ENCODE measurements at places on chromosomes 11 and 22. TPM values are rescaled to one million over a fixed set of nuclear protein-coding genes. Genes with fewer than 3 reads are reported as not detected.

RTN4R gene
- 5.4 TPM for total RNA-seq

GRAP2 gene
- total RNA-seq, result 0.61 TPM

DNA sequence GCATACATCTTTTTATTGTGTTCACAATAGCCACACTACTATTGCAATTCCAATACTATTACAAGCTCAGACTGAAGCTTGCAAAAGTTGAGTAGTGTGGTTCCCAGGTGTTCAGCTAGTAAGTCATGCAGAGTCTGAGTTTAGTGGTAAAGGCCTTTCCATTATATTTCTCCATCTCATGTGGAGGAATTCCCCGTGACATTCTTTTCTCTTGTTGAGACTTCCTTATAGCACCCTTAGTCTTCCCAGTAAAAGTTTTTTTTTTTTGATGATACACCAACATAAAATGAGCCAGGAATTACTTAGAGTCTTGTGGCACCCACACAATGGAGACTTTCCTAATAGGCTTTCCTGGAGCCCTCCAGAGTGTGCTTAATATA is 110.8 kb downstream of the UVRAG start:
- no peaks in the 10 kb centered on the region for H3K4me1 ChIP-seq
- no peaks in the 10 kb centered on the region for H3K36me3 ChIP-seq
- H3K27me3 ChIP-seq, result no peaks in the 10 kb centered on the region
- H3K4me3 ChIP-seq, result no peak overlapping the region
- no peak for DNase-seq
- H3K27ac ChIP-seq, result no peak overlapping the region

GRCh38 chr22:22558972-22559603 is at the start of gene PRAME:
TSS of gene PRAME (minus strand) at chr22:22559265. CDS start at chr22:22556832, 2,433 bp downstream.
- no peak within 1 kb of the TSS for H3K27ac ChIP-seq
- no peak within 1 kb of the TSS for H3K4me3 ChIP-seq
- H3K27me3 ChIP-seq, result no peaks in the 10 kb centered on the region
- no peak for DNase-seq
- H3K36me3 ChIP-seq, result no peaks in the 10 kb centered on the region

DNA sequence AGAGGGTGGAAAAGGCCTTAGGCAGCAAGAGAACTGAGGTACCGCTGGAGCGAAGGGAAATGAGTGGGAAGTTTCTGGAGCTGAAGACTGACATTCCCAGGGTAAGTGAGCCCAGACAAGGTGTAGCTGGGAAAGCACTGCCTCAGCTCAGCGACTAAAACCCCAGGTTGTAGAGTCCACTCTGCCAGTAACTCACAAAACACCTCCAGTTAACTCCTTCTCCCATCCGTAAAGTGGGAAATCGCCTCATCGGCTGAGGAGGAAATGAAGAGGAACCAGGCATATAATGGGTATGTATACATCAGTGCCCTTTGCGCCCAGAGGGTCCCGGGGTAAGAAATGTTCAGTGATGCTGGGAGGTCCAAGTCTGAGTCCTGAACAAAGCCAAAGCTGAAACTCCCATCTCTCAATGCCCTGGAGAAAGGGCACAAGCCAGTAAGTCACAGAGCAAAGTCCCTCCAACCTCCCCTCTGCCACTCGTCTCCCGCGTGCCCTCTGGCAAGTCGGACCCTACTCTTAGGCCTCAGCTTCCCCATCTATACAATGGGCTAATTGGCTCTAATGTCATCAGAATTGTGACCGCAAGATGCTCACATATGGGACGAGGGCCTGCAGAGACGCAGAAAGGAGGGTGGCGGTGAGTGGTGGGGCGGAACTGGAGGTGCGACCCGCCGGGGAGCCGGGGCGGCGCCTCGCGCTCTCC is 588 bp downstream of the VPS37C start:
- H3K36me3 ChIP-seq, result no peaks in the 10 kb centered on the region
- H3K4me1 ChIP-seq, result peaks cover 9% of the 10 kb centered on the region
- DNase-seq, result peak; percentile 9

DNA sequence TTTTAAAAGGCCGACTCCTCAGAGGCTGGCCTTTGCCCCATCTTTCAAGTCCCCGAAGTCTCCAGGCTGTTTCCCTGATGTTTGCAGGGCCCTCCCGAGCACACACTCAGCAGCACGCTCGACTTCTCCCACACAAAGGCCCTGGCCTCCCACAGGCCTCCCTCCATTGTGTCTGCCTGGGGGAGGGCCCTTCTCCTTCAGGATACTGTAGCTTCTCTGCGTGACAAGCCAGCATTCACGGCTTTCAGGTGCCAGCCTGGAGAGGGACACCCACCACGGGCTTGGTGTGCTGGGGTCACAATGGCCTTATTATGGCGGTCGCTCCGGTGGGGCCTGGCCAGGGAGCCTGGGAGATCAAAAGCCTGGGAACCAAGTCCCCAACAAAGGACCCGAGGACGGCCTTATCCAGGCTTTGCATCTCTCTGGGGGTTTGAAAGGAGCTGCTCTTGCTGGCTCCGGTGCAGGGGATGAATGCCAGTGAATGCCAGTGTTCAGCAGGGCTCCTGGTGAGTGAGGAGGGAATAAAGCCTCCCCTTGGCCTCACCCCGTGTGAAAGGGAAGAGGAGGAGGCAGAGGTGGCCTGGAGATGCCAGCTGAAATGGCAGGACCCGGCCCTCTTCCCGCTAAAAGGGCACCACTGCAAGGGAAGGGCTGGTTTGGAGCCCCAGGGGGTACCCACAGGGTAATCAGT is 55.0 kb downstream of the TRAF6 start:
- no peak overlapping the region for H3K4me3 ChIP-seq
- H3K27me3 ChIP-seq, result no peaks in the 10 kb centered on the region
- H3K27ac ChIP-seq, result peak overlapping the region; percentile 88
- peak; percentile 92 for DNase-seq
- H3K4me1 ChIP-seq, result peaks cover 62% of the 10 kb centered on the region

- no peak for DNase-seq
- H3K36me3 ChIP-seq, result no peaks in the 10 kb centered on the region
- no peaks in the 10 kb centered on the region for H3K27me3 ChIP-seq
- no peak overlapping the region for H3K27ac ChIP-seq
These were observed 10.3 kb downstream of the YAP1 start for GRCh38 chr11:102120437-102120973.

Data from spinal cord (tissue), 10 donors.